ENCODE measurements at places on chromosomes 1 and 21.

- no peak for DNase-seq
Observed at GRCh38 chr1:30345491-30346130, 377.8 kb downstream of the MATN1 start.

DNA sequence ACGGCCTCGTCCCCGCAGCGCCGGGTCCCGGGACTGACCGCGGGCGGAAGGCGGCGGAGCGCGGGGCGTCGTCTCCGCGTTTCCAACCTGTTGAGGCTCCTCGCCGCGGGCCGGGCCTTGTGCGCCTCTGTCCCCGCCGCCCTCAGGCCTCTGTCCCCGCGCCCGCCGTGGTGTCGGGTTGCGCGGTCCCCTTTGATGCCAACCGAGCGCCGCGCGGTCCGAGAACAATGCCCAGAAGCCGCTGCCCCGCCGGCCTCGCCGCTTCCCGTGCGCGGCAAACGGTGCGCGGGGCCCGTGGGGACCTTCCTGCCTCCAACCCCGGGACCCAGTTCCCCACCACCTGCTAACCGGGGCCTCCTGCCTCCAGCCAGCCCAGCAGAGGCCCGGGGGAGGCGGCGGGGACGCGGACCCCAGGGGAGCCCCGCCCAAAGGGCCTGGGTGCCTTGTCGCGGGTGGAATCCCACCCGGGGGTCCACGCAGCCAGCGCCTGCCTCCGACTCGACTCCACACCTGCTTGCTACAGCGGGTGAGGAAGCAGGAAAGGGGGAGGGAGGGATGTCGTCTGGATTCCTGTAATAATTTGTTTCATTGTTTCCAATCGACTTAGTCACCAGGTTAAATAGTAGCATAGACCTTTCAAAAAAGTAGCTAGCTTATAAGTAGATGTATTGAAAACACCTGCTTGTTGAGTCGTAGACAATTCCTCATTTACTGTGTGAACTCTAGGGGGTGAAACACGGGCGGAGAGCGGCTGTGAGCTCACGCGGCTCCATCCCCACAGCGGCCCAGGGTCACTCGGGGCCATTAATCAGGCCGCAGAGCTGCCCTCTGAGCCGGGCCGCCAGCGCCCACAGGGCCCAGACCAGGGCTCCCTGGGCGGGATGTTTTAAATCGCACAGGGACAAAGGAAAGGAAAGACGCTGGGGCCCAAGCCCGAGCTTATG, 1.1 kb downstream of the COL18A1 start:
- DNase-seq = no peak

- DNase-seq = no peak
Observed at GRCh38 chr1:160953030-160953429, 1.6 kb downstream of the ITLN2 start.

GRCh38 chr1:202288177-202288576, 53.6 kb downstream of the UBE2T start:
- no peak for DNase-seq

GRCh38 chr1:186418503-186418902, 42.4 kb downstream of the PDC start:
- DNase-seq = no peak

DNA sequence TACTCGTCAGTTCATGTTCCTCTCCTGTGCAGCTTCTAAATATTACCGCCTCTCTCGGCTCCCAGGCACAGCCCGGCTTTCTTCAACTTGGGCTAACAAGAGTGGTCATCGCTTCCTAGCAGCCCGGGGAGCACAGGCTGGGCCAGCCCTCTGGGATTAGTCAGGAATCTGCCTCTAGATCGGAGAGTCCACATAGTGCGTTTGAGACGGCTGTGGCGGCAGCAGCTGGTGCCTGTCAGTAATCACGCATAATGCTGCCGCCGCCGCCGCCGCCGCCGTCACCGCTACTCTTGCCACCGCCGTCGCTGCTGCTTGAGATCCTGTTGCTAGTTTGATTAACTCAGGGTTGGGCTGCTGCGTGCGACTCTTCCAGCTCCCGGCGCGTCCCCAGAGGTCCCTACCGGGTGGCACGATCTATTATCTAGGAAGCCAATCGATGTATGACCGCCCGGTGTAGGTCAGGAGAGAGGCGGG, at the start of gene RXRG:
TSS of gene RXRG (minus strand) at position 230 of the 474 bp plus-strand sequence. CDS start 233 bp downstream, outside the sequence.
- DNase-seq = no peak

DNA sequence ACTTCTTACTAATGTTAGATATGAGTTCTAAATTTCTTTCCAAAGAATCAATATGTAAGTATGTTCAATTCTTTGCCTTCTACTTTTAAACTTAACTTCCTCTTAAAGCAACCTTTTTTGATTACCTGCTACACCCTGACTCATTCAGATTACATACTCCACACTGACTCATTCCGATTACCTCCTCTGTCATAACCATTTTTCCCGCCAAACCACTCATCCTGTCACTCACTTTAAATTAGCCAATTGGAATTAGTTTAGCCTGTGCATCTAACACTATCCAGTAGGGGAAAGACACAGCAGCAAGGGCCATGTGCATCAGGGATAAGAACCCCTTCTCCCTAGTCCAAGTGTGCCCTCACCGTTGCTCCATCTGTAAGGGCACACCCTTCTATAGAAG, 815.5 kb downstream of the BRINP3 start:
- DNase-seq = no peak

GRCh38 chr1:15262003-15262377, 15.0 kb downstream of the FHAD1 start:
- DNase-seq = no peak

GRCh38 chr21:17798796-17799195, 20.4 kb downstream of the C21orf91 start:
- no peak for DNase-seq

DNA sequence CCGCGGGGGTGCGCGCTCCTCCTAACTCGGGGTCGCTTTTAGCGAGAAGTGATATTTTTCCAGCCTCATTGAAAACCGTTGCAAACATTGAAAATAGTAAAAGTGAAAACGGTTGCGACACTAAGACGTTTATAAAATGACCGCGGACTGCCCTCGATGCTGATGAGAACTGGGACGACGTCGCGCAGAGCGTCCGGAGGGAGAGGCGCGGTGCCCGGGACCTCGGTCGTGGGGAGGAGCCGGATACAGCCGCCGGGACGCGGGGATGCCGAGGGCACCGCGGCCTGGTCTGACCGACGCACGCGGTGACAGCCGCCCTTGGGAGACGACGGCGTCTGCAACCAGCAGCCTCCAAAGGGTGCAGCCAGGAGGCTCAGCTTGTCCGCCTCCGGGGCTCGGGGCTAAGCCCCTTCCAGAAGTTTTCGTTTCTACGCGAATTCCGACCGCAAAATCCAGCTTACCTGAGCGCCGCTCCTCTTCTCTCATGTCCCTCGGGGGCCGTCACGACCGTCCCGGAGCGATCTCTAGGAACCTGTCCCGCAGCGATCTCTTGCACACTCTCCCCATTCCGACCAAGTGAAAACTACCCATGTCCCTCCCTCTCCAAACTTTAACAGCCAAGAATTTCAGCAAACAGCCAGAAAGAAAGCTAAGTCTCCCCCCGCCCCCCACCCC, 144.4 kb upstream of the ETS2 start:
- DNase-seq = no peak

GRCh38 chr1:107244709-107245500, 104.1 kb downstream of the NTNG1 start:
- DNase-seq = no peak

DNA sequence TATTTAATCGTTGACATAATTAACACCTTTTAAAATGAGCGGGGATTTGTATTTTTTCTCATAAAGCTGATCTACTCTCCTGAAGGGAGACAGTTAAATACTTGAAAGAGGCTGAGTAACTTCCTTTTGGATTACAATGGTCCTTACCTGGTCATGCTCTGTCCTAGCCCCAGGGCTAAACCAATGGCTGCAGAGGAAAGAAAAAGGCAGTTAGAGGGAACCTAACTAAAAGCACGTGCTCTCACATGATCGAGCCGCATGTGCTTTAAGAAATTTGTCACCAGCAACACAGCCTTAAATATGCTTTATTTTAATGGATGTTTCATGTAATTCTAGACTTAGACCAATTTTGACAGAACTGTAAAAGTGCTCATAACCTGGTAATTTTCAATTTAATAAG, 132.7 kb downstream of the GPATCH2 start:
- no peak for DNase-seq

DNA sequence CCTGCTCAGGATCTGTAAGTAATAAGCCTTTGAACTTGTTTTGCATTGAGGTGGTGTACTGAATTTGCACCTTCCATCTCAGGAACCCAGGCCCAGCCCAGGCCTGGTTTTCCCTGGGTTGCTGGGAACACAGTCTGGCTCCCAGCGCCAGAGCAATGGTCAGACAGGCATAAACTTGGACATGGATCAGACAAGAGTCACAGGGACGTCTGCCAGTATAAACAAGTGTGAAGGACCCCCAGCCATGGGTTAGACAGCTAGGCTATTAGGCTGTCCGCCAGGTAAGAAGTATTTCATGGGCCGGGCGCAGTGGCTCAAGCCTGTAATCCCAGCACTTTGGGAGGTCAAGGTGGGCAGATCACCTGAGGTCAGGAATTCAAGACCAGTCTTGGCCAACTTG, 5.5 kb downstream of the IFNLR1 start:
- no peak for DNase-seq

DNA sequence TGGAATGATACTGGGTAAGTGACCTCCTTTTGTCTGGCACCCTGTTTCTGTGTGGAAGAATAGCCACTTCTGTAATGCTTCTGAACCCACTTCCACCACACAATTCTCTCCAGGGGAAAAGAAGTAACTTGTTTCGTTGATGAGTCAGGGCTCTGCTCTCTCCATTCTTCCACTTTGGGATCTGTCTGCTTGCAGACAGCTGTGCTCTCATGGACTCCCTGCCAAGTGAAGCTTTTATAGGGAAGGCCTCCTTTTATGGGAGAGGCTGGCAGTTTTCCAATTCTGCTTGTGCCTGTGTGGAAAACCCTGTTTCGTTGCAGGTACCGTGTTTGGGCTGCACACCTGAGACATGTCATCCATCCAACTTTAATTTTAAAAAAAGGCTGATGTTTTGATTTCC, 130.7 kb downstream of the GIPC2 start:
- peak; percentile 75 for DNase-seq

DNA sequence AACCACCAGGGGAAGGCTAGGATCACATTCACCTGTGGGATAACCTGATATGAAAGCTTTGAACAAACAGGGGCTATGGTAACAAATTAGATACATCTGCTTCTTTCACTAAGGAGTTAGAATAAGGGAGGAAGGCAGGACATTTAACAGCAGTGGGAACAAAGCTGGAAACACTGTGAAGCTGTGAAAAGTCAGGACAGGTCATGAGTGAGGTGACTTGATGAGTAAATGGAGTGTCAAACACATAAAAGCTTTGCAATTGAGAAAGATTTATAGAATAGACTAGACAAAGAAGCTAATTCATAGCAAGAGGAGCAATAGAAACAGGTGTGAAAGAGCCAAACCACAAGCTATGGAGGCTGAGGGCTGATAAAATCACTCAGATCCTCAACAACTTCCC, 110.0 kb downstream of the ASTN1 start:
- no peak for DNase-seq

DNA sequence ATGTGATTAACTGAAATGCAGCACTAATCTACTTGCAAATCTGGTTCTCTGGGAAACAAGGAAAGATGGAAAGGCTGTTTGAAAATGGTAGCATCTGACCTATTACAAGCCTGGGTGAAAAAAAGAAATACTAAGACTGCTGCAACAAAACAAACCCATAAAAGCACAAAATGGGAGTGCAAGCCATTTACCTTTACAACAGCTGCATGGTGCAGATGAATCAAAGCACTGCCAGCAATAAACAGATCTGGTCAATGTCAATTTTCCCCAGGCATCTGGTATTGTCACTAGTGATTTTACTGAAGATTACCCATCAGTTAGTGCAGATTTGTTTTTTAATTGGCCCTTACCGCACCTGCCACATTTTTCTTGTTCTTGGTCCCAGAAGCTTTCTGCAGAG, 1341.7 kb downstream of the PLA2G4A start:
- no peak for DNase-seq
